ENCODE measurements at places on chromosomes 1 and 21.

DNA sequence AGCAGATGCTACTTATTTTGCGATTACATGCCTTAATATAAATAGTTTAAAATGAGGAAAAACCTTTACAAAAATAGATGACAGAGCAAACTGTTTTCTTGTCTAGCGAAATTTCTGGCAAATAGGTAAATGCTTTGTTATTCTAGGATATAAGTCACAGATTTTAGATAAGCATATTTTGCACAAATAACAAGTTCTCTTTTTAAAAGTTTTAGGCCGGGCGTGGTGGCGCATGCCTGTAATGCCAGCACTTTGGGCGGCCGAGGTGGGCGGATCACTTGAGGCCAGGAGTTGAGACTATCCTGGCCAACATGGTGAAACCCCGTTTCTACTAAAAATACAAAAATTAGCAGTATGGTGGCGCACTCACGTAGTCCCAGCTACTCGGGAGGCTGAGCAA lies 20.3 kb upstream of the ERRFI1 start:
- no peak for DNase-seq

GRCh38 chr1:189211742-189212141 lies 1265.9 kb downstream of the BRINP3 start:
- DNase-seq, result no peak

DNA sequence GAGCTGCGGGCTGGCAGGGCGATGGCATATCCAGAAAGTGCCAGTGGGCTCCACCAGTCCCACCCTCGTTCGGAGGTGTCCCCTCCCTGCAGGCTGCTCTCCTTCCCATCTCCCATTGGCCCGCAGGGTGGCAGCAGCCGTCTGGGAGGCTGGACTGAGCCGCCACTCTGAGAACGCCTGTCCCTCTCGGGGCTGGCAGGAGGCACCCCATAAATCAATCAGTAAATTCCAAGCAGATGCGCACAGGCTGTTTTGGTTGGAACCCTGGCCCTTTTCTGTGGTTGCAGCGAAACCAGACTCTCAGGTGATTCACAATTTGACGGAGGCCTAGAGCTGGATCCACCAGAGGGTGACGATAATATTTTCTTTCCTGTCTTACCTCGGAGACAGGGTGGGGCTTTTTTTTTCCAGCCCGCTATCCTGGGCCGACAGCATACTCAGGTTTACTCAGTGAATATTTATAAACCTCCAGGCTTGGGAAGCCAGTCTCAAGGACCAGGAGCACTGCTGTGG lies 99.7 kb downstream of the GLIS1 start:
- DNase-seq, result no peak

- DNase-seq, result no peak
Measured at GRCh38 chr1:167273027-167273800, 52.5 kb downstream of the POU2F1 start.

DNA sequence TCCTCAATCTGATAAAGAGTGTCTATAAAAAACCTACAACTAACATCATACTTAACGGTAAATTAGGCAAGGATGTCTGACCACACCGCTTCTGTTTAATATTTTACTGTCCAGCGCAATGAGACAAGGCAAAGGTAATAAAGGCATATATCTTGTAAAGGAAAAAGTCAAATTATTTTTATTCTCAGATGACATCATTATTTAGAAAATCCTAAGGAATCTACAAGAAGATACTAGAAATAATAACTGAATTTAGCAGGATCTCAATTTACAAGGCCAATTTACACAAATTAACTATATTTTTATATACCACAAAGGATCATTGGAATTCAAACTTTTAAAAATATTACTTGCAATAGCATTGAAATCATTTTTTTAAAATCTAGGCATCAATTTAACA lies 29.4 kb downstream of the GJA4 start:
- no peak for DNase-seq

- no peak for DNase-seq
Measured at GRCh38 chr1:8093221-8093980, 67.3 kb upstream of the ERRFI1 start.

DNA sequence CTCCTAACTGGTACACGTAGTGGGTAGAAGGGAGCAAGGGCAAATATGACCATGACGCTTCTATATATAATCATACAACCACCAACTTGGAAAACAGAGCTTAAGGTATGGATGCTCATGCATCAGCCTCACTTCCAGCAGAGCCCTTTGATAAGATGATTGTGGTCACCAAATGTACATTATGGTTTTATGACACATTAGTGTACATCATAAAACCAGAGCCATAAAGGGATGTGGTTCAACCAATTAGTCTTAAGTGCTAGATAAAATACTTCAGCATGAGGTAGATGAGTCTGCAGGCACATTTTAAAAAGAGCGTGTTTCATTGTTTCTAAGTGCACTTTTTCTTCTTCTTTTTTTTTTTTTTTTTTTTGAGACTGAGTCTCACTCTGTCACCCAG lies 43.7 kb downstream of the NIBAN1 start:
- no peak for DNase-seq

DNA sequence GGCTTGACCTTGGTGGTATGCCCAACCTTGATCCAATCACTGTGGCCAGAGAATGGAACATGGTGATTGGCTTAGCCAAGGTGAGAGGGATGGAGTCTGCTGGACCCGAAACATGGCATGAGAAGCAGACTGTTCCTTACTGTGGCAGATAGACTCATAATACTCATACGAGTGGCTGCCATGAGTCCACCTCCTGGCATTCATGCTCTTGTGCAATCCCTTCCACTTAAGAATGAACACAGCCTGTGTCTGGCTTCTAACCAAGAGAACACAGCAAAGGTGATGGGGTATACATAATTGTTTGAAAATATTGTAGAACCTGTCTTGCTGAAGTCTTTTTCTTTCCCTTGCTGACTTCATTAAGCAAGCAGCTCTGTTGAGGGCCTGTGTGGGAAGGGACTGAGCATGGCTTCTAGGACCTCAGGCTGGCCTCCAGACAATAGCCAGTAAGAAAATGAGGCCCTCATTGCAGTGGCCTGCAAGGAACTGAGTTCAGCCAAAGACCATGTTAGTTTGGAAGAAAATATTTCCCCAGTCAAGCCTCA lies 85.9 kb downstream of the ZNF281 start:
- DNase-seq, result no peak
